ENCODE measurements at places on chromosomes 11 and 22.

DNA sequence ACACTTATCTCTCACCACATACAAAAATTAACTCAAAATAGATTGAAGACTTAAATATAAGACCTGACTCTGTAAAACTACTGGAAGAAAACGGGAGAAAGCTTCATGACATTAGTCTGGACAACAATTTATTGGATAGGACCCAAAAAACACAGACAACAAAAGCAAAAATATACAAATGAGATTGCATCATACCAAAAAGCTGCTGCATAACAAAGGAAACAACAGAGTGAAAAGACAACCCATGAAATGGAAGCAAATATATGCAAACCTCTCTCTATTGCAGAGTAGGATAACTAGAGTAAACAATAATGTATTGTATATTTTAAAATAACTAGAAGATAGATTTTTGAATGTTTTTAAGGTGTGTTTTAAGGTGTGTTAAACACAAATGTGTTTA is 11.2 kb downstream of the MRGPRX2 start:
- DNase-seq: no peak

- DNase-seq: no peak
These were observed 49.2 kb upstream of the TIMP3 start for GRCh38 chr22:32752326-32752725.

- DNase-seq: no peak
These were observed 5.1 kb downstream of the F2 start for GRCh38 chr11:46724088-46724487.

- no peak for DNase-seq
These were observed 12.0 kb upstream of the ZDHHC13 start for GRCh38 chr11:19105011-19105410.

DNA sequence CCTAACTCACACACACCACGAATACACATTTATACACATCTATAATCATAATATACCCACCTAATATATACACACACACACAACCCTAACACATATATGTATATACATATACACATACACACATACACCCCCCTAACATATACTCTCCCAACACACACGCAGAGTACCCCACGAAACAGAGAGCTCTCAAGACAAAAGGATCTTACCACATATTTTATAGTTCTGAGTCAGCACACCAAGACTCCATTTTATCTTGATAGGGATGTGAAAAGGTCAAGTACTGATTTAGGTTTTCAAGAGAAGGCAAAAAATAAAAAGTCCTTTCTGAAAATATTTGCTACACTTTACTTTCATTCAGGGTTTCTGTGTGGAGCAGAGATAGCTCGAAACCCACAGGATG is 1207.2 kb downstream of the LRRC4C start:
- DNase-seq: no peak

GRCh38 chr11:118152020-118152551 is 537 bp downstream of the SCN4B start:
- DNase-seq: no peak

- no peak for DNase-seq
These were observed 229.3 kb downstream of the CASP12 start for GRCh38 chr11:104668797-104669463.

DNA sequence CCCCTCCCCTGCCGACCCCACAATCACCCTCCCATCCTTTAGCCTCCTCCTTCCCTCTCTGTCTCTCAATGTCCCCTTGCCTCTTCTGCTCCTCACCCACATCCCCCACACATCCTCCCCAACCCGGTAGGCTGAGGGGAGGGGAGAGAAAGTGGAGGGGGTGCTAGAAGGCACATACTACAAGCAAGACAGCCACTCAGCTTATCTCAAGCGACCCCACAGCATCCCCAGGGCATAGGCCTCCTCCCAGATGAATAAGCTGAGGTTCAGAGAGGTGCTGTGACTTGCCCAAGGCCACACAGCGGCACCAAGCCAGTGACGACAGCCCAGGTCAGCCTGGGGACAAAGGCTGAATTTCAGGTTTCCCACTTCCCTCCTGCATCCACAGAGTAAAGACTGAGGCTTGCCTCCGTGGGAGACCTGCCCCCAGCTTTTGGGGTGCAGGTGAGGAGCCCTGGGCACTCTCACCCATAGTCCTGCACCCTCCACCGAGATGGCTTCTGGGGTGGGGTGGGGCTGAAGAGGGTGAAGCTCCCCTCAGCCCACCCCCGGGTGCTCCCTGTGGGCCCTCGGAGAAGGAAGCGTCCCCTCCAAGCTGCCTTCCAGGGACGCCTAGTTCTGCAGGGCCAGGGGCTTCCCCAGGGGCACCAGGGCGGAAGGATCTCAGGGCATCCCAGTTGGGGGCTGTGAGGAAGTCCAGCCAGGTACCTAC is 511 bp downstream of the RAC2 start:
- DNase-seq: no peak

- DNase-seq: no peak
These were observed 9.0 kb upstream of the RAG1 start for GRCh38 chr11:36558571-36559413.

DNA sequence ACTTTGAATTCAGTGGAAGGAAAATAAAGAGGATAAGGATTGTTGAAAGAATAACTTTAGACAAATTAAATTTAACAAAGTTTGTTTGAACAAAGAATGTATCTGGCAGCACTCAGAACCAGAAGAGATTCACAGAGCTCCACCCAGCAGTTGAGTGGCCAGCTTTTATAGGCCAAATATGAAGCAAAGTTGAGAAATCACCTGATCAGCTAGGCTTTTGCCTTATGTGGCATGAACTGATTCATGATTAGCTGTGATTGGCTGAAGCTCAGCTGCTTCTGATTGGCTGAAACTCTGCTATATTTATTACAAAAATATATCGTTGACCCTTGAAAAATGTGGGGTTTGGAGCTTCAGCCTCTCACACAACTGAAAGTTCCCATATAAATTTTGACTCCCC is 62.6 kb downstream of the PIWIL4 start:
- no peak for DNase-seq

GRCh38 chr11:117992136-117992535 is 5.9 kb downstream of the IL10RA start:
- DNase-seq: no peak

DNA sequence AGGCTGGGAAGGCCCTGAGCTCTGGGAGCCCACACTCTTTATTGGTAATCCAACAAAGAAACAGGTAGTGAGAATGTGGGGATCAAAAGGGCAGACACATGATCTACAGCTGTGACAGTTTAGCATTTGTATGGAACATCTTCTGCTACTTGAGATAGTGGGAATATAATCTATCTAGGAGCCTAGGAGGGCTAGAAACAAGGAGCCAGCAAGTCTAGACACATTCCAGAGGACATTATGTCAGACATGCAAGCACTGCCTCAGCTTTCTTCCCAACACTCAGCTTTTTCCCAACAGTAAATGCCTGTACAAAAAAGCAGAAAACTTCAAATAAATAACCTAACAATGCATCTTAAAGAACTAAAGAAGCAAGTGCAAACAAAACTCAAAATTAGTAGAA is 1150.6 kb upstream of the RAG2 start:
- no peak for DNase-seq

GRCh38 chr11:31800398-31801265 is 10.5 kb downstream of the PAX6 start:
- DNase-seq: no peak

DNA sequence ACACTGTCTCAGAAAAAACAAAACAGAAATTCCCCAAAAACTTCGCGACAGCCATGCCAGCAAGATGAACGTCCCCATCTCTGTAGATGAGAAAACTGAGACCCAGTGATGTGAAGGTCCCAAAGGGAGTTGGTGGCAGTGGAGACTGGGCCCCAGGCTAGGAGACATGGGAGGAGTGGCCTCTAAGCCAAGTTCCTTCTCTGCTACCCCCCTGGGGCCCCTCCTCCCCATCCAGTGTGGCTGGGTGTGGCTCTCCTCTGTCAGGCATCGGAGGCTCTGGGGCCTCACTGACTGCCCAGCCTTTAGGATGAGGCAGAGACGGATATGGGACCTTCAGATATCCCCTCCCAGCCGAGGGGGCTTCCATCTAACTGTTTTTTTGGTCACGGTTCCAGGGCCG is 9.8 kb downstream of the RELT start:
- DNase-seq: no peak

GRCh38 chr22:19958083-19959042 is 16.7 kb upstream of the TXNRD2 start:
- DNase-seq: no peak

- DNase-seq: peak; percentile 45
These were observed 28.2 kb downstream of the DBX1 start for GRCh38 chr11:20131788-20132666.

- DNase-seq: no peak
These were observed 24.6 kb downstream of the SLC5A1 start for GRCh38 chr22:32067613-32068012.

DNA sequence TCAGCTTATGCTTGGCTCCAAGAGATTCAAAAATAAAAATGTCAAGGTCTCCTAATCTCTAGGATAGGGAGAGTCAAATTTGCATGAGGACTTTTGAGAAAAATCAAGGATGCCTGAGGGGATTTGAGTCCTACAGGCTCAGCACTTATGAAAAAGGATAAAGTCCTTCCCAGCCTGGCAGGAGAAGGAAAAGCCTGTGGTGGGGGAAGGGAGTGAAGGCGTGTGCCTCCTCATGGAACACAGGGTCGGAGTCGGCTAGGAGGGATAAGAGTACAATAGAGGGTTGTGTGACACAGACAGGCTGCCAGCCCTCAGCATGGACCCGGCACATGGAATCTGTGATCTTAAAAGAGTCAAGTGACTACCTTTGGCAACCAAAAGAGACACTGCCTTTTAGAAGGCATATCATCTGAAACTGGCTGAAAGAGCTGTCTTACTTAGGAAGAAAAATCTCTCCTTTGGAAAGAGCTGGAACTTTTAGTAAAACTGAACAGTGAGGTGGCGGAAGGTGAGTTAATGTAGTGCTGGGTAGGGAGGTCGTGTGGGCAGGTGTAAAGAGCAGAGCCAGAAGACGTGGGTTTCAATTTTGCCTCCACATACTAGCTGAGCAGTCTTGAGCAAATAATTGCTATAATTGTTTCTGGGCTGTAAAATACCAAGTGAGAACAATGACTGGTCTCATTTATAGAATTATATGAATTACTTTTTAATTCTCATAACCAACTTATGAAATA is 58.8 kb upstream of the RDX start:
- no peak for DNase-seq

All from heart right ventricle (tissue), 16 donors.